ENCODE measurements at places on chromosomes 5 and 9.

GRCh38 chr5:15209053-15209762 lies 290.8 kb upstream of the FBXL7 start:
- DNase-seq = no peak

GRCh38 chr5:111810112-111810511 lies 53.1 kb upstream of the NREP start:
- no peak for DNase-seq

DNA sequence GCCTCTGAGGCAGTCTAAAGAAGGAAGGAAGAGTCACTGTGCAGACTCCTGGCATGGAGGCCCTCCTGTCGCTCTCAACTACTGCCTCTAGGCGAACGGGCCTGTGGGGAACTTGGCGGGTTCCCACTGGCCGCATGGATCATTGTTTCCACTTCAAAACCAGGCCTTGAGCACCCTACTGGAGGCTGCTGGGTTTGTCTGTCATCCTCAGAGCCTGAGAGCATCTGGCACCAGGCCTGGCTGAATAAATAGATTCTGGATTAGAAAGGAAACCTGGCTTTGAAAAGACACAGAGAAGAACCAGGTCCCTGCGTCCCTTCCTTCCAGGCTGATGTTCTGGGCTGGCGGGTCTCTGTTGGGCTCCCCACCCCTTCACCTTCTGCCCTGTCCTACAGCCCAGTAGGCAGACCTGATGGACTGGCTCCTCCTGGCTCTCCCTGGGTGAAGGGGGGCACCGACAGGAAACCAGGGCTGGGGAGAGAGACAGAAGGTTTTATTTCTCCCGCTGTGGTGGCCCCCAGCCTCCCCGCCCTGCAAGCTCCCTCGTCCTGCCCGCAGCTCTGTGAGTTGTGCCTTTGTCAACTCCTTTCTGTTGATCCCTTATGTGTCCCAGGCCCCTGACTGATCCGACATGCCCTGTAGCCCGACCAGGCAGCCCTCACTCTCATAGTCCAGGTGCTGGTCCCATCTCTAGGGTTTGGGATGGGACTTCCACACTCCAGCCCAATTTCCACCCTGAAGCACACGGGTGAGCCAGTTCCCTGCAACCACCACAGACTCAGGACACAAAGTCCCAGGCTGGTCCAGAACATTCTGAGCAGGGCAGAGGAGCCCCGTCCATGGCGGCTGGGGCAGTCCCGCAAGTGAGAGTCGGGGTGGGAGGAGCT lies 50.1 kb downstream of the ADAMTS2 start:
- no peak for DNase-seq

DNA sequence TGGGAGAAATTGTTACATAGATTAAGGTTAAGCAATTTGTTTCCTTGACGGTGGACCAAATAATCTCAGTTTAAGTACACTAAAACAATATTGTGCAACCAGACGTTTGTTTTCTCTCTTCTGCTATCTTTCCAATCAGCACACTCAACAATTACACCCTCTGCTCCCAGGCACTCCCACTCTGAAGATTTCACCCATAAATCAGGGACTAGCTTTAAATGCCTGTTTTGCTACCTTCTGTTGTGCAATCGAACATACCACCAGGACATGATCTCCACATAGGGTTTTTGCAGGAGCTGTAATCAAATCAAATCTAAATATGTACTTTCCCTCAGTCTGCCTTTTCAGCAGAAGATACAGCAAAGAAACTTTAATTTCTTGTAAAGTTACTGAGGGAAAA lies 405.8 kb upstream of the TLE4 start:
- no peak for DNase-seq

DNA sequence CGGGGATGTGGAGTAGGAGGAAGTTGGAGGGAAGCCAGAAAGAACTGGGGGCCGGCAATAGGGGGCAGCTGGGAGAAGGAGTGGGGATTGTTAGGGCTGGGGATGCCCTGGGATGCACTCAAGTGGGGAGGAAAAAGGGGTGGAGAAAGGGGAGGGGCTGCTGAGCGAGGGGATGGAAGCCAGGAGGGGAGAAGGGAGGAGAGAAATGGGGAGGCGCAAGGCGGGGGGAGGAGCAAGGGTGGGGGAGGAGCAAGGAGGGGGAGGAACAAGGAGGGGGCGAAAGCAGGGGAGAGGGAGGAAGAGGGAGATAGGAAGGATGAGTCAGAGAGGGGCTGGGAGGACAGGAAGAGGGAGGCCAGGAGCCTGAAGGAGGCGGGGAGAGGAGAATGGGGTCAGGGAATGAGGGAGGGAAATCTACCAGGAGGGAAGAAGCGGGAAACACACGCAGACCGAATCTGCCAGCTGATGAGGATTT lies 1.6 kb downstream of the IRX4 start:
- DNase-seq = no peak

GRCh38 chr5:148953711-148954110 lies 109.2 kb downstream of the SH3TC2 start:
- no peak for DNase-seq

DNA sequence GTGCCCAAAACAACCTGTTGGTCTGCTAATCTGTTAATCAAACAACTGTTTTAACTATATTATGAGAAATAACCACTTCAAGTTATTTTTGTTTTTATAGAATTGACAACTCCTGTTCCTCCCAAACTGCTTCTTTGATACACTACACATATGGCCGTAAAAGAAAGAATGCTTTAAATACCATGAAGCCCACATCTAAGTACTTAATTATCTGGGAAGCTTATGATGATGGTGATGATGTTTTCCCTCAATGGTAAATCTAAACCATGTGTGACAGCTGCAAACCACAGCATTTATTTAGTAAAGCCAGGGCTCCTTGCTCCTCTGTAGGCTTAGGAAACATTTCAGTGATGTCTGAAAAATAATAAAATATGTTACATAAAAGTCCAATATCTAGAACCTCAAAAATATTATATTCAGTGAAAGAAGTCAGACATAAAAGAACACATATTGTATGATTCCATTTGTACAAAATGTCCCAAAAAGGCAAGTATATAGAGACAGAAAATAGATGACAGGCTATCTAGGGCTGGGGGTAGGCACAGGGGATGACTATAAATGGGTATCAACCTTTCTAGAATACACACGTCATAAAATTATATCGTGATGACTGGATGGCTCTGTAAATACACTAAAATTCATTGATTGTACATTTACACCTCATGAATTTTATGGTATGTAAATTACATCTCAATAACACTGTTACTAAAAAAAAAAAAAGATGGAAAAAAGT lies 154.1 kb downstream of the EFNA5 start:
- DNase-seq = peak; percentile 12

- no peak for DNase-seq
These were observed 384.7 kb upstream of the ZNF462 start for GRCh38 chr9:106478312-106478711.

DNA sequence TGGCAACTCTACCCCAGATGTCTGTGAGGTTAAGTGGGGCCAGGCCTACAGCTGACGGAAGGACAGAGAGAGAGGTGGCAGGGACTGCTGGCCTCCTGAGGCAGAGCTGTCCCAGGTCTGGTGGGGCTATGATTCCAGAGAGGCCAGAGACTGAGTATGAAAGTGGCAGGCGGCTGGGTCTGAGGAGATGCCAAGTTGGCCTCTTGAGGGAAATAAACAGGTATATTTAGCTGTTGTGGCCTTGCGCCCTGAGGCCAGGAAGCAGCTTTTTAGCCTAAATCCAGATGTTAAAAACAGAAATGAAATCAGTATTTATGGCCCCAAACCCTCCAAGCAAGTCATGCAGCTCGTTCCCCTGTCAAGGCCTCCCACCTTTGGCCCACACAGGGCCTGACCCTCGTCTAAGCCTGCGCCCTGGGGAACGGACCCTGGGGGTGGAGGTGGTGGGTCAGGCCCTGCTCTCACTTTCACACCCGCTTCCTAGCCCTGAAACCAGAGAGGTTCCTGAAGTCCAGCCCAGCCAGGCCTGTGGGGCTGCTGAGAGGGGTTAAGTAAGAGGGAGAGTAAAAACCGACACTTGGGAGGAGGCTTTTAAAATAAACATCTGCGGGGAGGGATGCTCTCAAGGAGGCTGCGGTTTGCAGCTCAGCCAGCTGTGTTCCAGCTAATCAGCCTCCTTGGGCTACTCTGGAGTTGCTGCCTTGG lies 18.7 kb downstream of the PCDHGC5 start:
- peak; percentile 36 for DNase-seq

All from amniotic stem cell (primary cell).